ENCODE measurements at places on chromosomes 4 and X. TPM values are rescaled to one million over a fixed set of nuclear protein-coding genes. Genes with fewer than 3 reads are reported as not detected.

The LDOC1 gene
- total RNA-seq = 6.2 TPM

The DCAF8L2 gene
- not detected for total RNA-seq

GRCh38 chrX:101347859-101348451, 587 bp downstream of the TIMM8A start:
- no peak for DNase-seq

DNA sequence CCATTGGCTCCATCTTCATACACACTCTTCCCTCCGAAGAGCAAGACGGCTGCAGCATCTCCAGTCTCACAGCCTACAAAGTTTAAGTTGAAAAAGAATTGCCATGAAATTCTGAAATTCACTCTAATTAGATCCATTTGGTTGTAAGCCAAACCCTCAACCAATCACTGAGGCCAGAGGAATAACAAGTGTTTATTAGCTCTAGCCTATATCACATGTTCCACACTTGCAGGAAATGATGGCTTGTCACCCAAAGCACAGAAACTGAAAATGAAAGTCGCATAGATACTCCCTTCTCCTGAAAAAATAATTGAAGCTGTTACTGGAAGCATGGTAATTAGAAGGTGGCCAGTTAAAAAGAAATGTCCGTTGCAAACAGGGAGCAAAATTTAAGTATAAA, 1071.8 kb downstream of the CCSER1 start:
- DNase-seq = no peak

- DNase-seq = no peak
Measured at GRCh38 chr4:112898357-112899141, 150.9 kb upstream of the ANK2 start.

DNA sequence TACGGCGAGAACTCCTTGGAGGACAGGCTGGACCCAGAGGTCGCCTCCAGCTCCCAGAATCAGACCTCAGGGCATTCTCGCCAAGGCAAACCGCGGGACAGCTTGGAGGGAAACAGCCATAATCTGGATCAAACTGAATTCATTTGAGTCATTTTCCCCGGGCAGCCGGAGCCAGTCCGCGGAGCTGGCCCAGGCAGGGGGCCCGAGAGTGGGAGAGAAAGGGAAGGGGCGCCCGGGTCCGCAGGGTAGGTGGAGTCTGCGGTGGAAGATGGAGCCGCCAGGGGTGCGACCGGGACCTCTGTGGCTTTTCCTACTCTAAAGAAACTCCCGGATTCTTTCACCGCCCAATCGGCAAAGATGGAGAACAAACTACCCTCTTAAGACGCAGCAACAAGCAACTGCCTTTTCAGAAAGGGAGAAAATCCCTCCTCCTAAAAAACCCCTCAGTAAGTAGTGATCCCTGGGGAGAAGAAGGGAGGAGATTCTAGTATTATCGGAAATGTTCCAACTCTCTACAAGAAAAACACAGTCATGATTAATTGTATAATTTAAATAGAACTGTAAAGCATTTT, 5.2 kb downstream of the NKX3-2 start:
- DNase-seq = no peak

- DNase-seq = no peak
Measured at GRCh38 chrX:78527263-78527662, 131.9 kb downstream of the RTL3 start.
